ENCODE measurements at places on chromosomes 3 and 15.

DNA sequence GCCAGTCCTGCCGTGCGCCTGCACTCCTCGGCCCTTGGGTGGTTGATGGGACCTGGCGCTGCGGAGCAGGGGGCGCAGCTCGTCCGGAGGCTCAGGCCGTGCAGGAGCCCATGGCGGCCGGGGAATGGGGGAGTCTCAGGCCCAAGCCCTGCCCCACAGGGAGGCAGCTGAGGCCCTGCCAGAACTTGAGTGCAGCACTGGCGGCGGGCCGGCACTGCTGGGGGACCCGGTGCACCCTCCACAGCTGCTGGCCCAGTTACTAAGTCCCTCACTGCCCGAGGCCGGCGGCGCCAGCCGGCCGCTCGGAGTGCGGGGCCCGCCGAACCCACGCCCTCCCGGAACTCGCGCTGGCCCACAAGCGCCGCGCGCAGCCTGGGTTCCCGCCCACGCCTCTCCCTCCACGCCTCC lies 190.9 kb upstream of the MME start:
- no peak for DNase-seq

- DNase-seq: no peak
These were observed 43.0 kb downstream of the ARRDC4 start for GRCh38 chr15:98003518-98003917.

DNA sequence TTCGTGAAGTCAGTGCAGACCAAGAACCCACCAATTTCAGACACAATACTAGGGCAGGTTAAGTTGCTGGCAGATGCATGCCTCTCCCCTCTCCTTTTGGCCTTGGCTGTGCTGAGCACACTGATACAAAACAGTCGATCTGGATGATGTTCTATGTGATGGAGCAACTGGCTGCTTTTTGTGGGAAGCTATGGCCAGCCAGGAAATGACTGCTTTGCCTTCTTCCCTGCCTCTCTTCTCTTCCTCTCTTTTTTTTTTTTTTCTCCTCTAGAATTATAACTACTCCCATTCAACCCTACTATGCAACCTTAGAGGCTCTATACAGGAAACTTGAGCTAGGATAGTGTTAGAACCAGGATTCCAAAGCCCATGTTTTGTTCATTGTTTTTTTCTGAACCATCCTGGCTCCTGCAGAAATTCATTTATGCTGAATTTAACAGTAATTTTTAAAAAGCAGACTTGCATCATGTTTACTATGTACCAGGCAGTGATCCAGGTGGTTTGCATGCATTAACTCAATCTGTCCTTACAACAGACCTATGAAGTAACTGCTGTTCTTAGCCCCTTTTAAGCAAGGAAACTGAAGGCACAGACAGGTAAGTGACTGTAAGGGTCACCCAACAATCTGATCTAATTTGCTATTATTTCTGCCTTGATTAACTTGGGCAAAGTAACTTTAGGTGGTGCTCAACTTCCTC lies 62.9 kb downstream of the PLD1 start:
- DNase-seq: no peak

DNA sequence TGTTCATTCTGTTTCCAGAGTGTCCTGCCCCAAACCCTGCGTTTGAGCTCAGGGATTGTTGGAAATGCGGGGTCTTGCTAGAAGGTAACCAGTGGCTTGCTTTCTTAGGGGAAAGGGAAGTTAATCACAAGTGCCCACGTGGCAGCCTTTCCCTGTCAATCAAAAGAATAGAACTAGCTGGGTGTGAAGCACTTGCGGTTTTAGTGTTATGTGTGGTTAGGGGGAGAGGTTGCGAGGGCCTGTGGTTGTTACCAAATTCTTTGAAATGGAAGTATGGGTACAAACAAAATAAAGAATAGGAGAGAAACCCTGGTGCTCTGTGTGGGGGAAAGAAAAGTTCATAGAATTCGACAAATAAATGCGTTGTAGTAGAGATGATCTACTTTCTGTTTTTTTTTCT lies 67.6 kb downstream of the FNDC3B start:
- peak; percentile 65 for DNase-seq

GRCh38 chr15:39267685-39268084 lies 313.2 kb upstream of the THBS1 start:
- DNase-seq: no peak

DNA sequence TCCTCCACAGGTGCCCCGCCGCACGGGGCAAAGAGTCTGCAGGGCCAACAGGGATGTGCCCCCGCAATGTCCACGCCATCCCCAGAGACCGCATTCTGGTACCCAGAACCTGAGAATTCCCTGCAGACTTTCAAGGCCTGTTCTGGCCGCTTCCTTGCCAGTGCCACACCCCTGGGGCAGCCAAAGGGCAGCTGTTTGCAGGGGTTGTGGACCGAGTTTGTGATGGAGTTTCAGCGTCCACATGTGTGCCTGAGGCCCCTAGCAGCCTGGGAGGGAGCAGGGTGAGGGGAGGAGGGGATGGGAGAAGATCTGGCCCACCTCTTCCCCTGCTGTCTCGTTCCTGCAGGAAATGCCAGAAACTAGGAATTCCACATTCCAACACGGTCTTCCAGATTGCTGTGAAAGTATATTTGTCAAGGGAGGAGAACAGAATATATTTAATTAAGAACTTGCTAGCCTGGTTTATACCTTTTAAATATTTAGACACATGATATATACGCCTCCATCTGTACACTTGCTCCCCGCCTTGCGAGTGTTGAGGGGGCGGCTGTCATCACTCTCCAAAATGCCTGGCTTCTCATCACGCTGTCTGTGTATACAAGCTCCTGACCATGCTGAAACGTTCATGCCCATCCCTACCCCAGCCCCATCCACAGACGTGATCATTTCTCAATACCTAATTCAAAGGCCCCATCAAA lies 31.1 kb upstream of the RASA2 start:
- no peak for DNase-seq

- DNase-seq: peak; percentile 60
These were observed 612 bp downstream of the APPL1 start for GRCh38 chr3:57227930-57228751.

DNA sequence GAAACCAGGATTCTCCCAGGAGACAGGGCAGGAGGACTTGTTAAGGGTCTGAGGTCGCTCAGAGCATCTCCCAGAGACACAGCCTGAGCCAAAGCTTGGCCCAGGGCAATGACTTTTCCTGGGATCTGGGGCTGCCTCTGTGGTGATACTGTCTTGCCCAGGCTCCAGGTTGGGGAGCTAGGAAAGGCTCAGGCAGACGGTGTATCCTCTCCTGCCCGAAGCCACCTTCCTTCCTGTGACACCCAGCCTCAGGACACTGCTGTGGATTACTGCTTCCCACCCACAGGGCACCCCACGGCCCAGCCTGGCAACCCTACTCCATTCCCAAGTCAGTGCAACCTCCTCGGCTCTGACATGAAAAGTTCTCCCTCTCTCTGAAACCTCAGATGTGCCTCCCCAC lies 31.9 kb downstream of the SCN5A start:
- no peak for DNase-seq

- DNase-seq: no peak
These were observed 299.2 kb downstream of the ZPLD1 start for GRCh38 chr3:102733791-102734563.

DNA sequence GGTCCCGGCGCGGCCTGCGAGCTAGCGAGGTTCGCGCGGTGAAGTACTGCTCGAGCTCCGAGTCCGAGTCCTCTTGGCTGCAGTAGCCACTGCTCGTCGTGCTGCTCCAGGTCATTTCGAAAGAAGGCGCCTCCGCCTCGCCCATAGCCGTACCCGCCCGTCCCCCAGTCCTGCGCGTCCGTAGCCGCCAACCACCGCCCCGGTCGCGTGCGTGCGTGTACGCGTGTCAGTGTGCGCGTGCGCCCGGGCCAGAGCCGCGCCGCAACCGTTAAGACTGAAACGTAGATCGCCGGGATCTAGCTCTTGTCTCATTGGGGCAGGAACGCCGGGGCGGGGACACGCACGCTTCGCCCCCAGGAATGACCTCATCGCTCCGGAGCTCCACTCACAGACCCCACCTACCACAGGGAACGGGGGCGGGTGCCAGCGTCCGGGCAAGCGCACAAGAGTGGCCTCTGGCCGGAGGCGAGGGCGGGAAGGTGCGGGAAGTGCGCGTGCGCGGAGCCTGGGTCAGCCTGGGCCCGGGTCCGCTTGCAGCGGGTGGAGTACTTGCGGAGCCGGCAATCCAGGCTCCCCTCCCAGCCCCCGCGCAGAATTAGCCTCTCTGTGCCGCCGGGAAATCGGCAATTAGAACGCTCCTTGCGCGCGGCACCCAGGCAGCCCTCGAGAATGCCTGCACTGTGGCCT lies 3.3 kb downstream of the RASSF1 start:
- DNase-seq: peak; percentile 98

GRCh38 chr15:50181969-50182218 lies at the start of gene SLC27A2:
Gene SLC27A2, plus strand, starts transcription at chr15:50182196. Its CDS starts 232 bp downstream, at chr15:50182428.
- no peak for DNase-seq

- DNase-seq: no peak
These were observed 551.1 kb downstream of the NAALADL2 start for GRCh38 chr3:175410251-175410650.

GRCh38 chr15:33100314-33100713 lies 94.2 kb downstream of the FMN1 start:
- DNase-seq: no peak

DNA sequence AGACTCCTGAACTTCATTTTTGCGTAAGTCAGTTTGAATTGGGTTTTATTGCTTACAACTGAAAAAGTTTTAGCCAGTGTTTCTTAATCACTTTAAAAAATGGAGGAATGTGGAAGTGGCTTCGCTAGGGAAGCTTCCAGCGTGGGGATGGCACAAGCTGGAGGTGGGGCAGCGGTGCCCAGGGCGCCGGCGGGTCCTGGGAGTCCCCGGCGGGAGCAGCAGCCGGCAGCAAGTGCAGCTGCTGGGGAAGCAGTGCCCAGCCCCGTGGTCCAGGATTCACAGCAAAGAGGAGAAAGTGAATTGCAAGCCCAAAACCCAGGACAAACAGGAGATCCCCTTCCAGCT lies 301.8 kb upstream of the PROK2 start:
- no peak for DNase-seq

DNA sequence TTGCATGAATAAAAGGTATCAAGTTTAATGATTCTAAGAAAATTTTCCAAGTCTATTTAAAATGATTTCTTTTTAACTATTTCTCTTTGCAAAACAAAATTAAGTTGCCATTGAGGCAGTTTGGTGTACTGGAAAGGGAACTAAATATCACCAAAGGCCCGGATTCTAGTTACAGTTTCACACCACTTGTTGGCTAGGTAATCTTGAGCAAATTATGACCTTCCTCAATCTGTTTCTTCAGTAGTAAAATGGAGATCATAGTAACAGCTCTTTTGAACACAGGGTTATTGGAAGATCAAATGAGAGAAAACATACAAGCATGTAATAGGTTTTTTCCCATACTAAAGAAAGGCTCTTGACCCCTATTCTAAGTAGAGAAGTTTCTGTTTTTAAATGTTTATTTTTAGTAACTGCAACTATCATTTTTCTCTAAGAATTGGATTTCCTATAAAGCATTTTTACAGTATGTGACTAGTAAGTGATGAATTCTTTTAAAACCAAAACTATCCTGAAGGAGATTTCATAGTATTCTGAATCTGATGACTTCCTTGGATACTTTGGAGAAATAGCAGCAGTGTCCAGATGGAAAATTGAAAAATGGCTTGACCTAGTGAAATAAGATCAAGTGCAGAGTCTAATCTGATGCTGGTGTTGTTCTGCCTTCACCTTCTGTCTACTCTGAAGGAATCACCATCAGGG lies 15.7 kb downstream of the SCAANT1 start:
- DNase-seq: no peak

DNA sequence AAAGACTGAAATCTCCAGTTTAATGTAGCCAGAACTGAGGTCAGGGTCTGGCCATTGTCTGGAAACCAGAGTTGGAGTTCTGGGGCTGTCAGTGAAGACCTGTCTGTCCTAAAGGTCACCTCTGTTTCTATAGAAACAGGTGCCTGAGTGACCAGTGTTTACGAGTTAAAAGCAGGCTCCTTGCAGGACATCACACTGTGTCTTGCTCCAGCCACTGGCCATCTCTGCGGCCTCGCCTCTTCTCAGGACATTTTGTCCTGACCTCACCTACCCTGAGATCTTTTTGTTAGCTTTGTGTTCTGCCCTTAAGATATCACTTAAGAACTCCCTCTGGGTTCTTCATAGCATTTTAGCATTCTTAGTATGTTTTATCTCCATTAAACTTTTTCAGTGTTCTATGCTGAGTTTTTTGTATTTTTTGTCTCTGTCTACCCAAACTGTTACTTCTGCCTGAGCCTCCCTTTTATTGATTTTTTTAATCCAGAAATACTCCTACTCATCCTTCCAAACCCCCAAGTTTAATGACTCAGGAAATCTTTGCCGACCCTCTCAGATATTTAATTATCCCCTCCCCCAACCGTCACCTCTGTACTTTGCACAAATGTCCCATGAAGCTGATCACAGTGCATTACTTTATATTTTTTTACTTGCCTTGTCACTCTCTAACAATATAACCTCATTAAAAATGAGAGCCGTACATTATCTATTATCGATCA lies 223.7 kb downstream of the THSD4 start:
- no peak for DNase-seq

- no peak for DNase-seq
These were observed 36.8 kb upstream of the RFTN1 start for GRCh38 chr3:16550305-16550675.

GRCh38 chr3:130395331-130395730 lies 49.9 kb downstream of the COL6A5 start:
- DNase-seq: no peak

DNA sequence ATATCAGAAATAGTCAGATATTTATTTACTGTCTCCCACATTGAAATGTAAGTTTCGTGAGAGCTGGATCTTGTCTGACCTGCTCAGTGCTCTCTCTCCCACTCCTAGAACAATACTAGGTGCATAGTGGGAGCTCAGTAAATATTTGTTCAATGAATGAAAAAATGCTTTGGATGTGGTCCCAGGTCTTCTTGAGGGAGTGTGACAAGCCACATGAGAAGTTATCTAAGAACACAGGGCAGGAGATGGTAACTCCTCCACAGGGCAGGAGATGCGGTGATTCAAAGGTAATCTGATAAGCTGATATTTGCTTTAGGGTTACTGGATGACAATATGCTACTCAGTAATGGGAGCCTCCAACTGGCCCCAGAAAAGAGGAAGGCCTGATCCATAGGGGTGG lies 25.8 kb upstream of the PLA2G4E start:
- DNase-seq: no peak

GRCh38 chr3:71186801-71187200 lies 396.7 kb downstream of the FOXP1 start:
- no peak for DNase-seq

- DNase-seq: no peak
These were observed 79.4 kb downstream of the ZPLD1 start for GRCh38 chr3:102514241-102514640.

DNA sequence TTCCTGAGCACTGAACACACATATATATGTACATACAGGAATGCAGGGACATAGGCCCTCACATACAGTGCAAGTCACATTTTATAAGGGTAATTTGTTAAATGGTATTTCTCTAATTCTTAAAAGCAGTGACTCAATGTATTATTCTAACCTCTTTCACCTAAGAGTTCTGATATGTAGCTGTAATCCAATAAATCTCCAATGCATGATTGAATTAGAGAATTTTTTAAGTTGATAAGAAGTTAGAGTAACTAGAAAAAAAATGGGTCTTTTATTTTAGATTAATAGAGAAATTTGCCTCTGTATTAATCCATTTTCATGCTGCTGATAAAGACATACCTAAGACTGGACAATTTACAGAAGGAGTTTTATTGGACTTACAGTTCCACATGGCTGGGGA lies 98.2 kb downstream of the RBMS3 start:
- DNase-seq: no peak
